Right kidney (tissue), 9 donors: ENCODE measurements at places on chromosomes 4 and X.

- no peak for DNase-seq
Measured at GRCh38 chrX:24862343-24862742, 153.4 kb downstream of the ARX start.

GRCh38 chr4:32226204-32226603 is 1506.0 kb downstream of the PCDH7 start:
- no peak for DNase-seq

GRCh38 chr4:165768281-165768680 is 104.8 kb upstream of the TLL1 start:
- DNase-seq, result no peak

- no peak for DNase-seq
Measured at GRCh38 chrX:31293409-31293808, 221.6 kb upstream of the FTHL17 start.

- no peak for DNase-seq
Measured at GRCh38 chr4:101177154-101177553, 170.2 kb downstream of the PPP3CA start.
